ENCODE measurements at places on chromosomes 6 and 20. TPM values are rescaled to one million over a fixed set of nuclear protein-coding genes. Genes with fewer than 3 reads are reported as not detected.

Gene SIRPB2
- total RNA-seq = 0.79 TPM

Gene RBCK1
- total RNA-seq = 55.2 TPM

Gene REM1
- 0.14 TPM for total RNA-seq

Gene SLC12A5
- under 0.01 TPM for total RNA-seq

Gene COQ3
- total RNA-seq = 5.2 TPM

Gene PLTP
- total RNA-seq = 13.4 TPM

Gene SMPDL3A
- total RNA-seq = 7.3 TPM

Gene NRSN1
- total RNA-seq = not detected

Gene SYCP2L
- total RNA-seq = not detected

Gene NMBR
- not detected for total RNA-seq

Gene HCK
- not detected for total RNA-seq

Gene FNDC1
- not detected for total RNA-seq

Gene TMEM244
- total RNA-seq = not detected

Gene MCHR2
- not detected for total RNA-seq

Gene SLC26A8
- under 0.01 TPM for total RNA-seq

Gene C6orf58
- not detected for total RNA-seq

Gene CLPSL1
- total RNA-seq = not detected

Gene C6orf118
- total RNA-seq = not detected

Gene EFCAB8
- total RNA-seq = 0.43 TPM

Gene DCDC2
- not detected for total RNA-seq

Gene SLC17A2
- not detected for total RNA-seq

Gene EDN3
- total RNA-seq = not detected

Gene RAMACL
- 8.7 TPM for total RNA-seq

Gene TRIM10
- not detected for total RNA-seq

Gene DDX27
- total RNA-seq = 32.6 TPM

Gene MUC22
- not detected for total RNA-seq

Gene CARMIL1
- total RNA-seq = 12.5 TPM

Gene EPPIN
- total RNA-seq = not detected

Gene CEP162
- 12.8 TPM for total RNA-seq

Gene KIF16B
- total RNA-seq = 9.4 TPM

All from thoracic aorta endothelial cell (primary cell).